ENCODE measurements at places on chromosomes 13 and 19. TPM values are rescaled to one million over a fixed set of nuclear protein-coding genes. Genes with fewer than 3 reads are reported as not detected.

GRCh38 chr13:79406597-79406908 lies 498 bp upstream of the RBM26 start:
- peaks cover 1% of the 10 kb centered on the region for H3K4me1 ChIP-seq
- peak overlapping the region; percentile 97 for H3K27ac ChIP-seq
- no peak for DNase-seq
- H3K27me3 ChIP-seq, result no peaks in the 10 kb centered on the region
- H3K36me3 ChIP-seq, result no peaks in the 10 kb centered on the region

The ZNF358 gene
- 46.4 TPM for total RNA-seq

The HSH2D gene
- total RNA-seq, result 0.53 TPM

DNA sequence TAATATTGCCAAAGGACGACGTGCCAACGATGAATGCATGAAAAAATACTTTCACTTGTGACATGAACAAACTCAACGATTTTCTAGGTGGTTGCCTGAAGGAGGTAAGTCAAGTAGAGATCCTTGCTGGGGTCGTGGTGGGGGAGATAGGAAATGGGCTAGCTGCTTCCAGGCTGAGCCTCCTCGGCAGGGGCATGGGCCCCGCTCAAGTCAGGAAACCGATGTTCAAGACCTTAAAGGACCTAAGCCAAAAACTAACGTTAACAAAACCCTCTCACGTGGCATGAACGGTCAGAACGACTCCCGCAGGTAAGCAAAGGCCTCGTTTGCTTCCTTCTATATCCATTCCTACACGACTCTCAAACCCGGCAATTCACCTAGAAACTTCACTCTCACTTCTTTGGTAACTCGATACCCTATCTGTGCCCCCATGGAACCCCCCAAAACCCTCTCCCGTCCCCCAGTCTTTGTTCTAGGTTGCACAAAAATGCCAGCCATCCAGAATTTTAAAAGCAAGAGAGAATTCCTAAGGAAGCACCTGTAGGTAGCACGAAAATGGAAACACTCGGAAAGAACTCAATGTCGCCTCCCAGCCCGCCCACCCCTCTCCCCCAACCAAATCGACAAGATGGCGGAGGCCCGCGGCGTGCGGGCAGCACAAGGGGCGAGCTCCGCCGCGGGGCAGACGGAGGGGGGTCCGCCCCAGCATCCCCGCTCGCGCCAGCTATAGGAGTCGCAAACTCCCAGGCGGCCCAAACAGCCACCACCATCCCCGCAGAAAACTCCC lies 13.6 kb downstream of the ACP4 start:
- H3K27me3 ChIP-seq, result peaks cover 7% of the 10 kb centered on the region
- H3K36me3 ChIP-seq, result peaks cover 35% of the 10 kb centered on the region
- DNase-seq, result no peak
- peak overlapping the region; percentile 100 for H3K27ac ChIP-seq
- no peaks in the 10 kb centered on the region for H3K4me1 ChIP-seq

DNA sequence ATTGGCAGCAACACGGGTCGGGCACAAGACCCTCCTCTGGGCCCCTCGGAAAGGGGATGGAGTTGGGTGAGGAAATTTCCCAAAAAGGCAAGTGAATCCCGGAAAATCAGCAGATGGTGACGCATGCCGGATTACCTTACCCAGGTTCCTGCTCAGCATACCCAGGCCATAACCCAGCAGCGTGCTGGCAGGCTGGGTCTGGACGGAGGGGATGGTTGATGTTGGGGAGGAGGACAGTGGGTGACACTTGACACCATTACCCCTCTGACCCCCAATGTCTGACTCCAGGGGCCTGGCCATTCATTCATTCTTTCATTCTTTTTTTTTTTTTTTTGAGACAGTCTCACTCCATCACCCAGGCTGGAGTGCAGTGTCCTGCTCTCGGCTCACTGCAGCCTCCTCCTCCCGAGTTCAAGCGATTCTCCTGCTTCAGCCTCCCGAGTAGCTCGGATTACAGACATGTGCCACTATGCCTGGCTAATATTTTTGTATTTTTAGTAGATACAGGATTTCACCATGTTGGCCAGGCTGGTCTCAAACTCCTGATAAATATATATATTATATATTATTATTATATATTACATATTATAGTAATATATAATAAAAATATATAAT lies 799 bp downstream of the PVR start:
- peak; percentile 84 for DNase-seq
- no peaks in the 10 kb centered on the region for H3K4me1 ChIP-seq
- H3K27ac ChIP-seq, result peak overlapping the region; percentile 47
